ENCODE measurements at places on chromosomes 5 and 9.

DNA sequence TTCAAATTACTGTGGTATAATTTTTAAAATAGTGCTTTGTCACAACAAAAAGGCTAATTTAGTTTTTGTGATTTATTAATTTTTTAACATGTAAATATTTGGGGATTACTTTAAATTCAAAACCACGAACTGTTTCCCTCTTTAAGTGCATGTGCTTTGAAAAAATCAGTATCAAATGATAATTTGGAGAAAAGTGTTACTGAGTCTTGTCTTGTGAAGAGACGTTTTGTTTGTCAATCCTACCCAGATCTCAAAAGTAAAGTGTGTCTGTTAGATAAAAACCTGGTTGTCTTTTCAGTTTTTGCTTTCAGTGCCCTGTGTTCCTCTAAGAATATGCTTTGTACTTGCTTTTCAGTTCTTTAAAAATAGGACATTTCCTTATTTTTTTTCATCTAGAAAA lies 7.7 kb downstream of the ZSWIM6 start:
- no peak for DNase-seq

DNA sequence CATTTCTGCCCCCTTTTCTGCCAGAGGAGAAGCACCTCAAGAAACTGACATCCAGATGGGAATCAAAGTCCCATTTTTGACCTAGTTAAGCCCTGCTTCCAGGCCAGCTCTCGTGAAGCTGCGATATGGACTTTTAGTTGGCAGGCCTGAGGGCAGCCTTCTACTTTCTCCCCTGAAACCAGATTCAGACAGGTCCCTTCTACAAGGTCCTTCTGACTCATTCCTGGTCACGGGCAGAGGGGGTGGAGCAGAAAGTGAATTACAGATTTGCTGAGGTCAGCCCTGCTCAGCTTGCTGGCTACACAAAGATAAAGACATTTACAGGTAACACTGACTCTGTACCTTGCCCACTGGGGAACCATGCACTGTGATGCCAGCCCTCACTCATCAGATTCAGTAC lies 52.8 kb upstream of the TUT7 start:
- no peak for DNase-seq

DNA sequence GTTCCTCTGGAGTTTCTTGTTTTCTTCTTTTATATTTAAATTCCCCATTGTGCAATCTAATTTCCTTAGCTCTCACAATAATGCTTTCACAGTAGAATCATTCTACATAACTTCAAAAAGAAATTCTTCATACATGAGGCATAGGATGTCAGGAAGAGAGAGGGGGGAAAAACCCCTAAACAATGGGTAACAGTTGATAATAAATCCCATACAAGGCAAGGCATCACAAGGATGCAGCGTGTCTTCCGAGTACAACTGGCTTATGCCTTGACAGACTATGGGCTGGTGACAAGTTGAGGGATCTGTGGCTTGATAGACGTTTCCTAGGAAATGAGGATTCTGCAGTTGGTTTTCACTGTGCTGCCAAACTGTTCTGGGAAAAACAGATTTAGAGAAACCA lies 247.4 kb downstream of the ARL15 start:
- no peak for DNase-seq

DNA sequence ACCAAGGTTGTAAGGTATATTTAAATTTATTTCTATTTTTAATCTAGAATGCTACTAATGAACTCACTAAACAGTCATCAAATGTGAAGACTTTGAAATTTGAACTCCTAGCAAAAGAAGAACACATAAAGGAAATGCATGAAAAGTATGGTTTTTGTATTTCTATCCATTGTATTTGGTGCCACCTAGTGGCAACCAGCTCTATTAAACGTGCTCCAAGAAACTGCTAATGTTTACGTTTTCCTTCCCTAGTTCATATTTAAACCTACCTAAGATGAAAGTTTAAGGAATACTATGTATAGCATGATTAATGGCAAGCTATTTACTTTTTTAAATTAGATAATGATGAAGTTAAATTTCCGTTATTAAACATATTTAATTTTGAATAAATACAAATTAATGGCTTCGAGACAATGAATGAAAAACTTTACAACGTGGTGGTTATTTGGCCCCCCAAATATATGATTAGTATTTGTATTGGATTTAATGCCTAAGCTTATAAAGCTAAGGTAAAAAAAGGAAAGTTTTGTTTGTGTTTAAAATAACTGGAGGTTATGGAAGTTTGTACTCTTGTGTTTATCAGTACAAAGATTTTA lies 115.9 kb upstream of the SH3GL2 start:
- no peak for DNase-seq

DNA sequence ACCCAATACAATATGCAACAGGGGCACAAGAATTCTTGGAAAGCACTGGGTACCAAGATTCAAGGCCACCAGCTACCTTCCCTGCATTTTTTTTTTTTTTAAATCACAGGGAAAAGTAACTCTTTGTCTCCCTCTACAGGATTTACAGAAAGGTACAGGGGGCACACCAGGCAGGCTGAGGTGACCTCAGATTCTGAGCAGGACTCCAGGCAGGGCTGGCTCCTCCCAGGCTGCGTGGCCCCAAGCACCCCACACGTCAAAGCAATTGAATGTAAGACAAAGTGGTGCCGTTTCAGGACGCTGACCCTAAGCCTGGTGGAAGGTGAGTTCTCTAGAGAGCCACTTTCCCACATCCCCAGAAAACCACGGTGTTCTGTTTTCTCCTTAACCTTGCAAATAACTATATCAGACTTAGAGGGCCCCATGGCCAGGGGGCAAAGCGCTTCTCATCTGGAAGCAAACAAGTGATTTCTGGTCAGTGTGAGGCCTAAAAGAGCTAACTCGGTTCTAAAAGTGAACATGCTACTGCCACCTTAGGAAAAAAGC lies 222.6 kb downstream of the ROR2 start:
- no peak for DNase-seq

- DNase-seq = no peak
These were observed 1.0 kb downstream of the FOXE1 start for GRCh38 chr9:97853844-97854695.

DNA sequence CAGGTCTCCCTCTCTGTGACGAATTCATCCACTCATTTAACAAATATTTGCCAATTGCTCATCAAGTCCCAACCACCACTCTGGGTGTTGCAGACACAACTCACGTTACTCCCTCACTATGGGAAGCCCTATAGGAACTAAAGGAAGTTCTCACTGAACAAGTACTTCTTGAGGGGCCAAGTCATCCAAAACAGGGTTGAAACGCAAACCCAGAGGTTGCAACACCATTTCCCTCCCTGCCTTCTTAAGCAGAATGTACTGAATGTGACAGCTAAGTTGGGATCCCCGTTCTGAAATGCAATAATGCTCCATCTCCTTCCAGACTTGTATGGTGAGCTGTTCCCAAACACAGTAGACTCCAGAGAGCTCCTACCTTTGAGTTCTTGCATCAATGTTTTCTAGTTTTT lies 34.3 kb downstream of the EPB41L4B start:
- no peak for DNase-seq

- no peak for DNase-seq
These were observed 197.0 kb downstream of the MCTP1 start for GRCh38 chr5:95087816-95088317.

- no peak for DNase-seq
These were observed 254.0 kb upstream of the GAS1 start for GRCh38 chr9:87201351-87201751.

DNA sequence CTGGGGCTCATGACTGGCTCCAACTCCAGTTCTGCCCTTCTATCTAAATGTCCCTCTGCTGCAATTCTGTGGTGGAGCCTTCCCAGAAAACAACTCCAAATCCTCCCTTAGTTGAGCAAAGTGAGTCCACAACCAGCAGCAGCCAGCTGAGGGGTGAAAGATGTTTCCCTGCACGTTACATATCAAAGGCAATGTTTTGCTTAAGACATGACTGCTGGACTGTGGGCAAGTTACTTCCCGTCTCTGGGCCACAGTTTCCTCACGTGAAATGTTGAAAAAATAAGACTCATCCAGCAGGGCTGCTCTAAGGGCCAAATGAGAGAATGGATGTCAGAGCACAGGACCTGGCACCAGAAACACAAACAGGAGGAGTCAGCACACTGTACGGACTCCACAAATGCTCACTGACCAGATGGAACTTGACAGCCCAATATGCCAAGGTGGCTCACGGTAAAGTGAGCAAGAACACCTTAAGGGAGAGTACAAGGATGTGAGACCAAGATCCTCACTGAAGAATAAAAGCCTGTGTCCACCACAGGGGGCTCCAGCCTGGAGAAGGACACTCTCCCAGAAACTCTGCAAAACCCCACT lies 138.4 kb upstream of the ABCA1 start:
- no peak for DNase-seq

Data from effector memory CD4-positive, alpha-beta T cell (primary cell).